ENCODE measurements at places on chromosomes 1 and 21. TPM values are rescaled to one million over a fixed set of nuclear protein-coding genes. Genes with fewer than 3 reads are reported as not detected.
A peak's percentile ranks its signal among the peaks of the same experiment; 100 is the strongest.

GRCh38 chr1:33957854-33958253 lies 94.0 kb downstream of the HMGB4 start:
- no peak overlapping the region for H3K4me3 ChIP-seq
- no peak overlapping the region for H3K27ac ChIP-seq
- no peaks in the 10 kb centered on the region for H3K36me3 ChIP-seq
- no peak for DNase-seq

DNA sequence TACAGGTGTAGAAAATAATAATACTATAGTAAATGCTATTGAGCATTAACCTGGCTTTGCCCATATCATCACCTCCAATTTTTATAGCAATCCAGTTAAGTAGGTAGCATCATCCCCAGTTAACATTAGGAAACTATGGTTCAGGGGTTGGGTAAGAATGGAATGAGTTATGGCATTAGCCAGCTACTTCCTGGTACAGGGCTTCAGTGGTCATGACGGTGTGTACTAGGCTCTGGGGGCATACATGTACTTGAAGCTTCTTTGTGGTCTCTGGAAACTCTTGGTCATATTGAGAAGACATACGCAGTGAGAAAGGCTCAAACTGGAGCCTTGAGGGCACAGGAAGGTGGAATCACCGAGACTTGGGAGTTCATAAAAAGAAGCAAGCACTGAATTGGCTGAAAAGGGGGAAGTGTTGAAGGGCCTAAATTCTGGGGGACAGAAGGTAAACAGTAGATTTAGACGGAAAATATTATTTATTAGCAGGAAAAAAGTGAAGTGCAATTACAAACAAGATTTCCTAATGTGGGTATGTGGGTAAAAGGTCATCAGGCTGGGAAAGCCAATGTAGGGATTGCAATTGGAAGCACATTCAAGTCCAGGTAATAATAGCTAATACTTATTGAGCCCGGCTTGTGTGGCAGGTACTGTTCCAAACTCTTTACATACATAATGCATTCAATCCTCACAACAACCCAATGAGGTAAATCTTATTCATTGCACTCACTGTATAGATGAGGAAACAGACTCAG lies 114.2 kb upstream of the ATP1A1 start:
- no peaks in the 10 kb centered on the region for H3K4me1 ChIP-seq
- H3K4me3 ChIP-seq, result no peak overlapping the region
- no peaks in the 10 kb centered on the region for H3K36me3 ChIP-seq
- no peaks in the 10 kb centered on the region for H3K27me3 ChIP-seq

DNA sequence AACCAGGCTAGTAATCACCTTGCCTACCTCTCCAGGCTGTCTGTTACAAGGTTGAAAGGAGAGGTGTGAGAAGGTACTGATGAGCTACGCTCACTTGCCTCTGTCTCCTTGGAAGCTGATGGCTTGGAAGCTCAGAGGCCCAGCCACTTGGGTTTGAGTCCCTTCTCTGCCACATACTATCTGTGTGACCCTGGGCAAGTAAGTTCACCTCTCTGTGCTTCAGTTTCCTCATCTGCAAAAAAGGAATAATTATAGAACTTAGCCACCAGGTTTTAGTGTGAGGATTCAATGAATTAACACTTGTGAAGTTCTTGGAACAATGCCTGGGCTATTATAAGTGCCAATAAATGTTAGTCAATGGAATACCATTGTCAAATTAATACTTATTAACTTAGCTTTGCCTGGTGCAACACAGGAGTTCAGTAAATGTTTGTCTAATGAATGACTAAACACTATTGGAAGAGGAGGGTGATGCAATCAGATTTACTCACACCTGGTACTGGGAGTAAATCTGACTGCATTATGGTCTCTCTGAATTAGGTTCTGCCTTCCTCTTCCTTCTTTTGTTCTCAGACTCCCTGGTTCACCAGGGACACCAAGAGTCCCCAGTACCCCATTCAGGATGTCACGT lies 55.5 kb downstream of the TRABD2B start:
- no peaks in the 10 kb centered on the region for H3K36me3 ChIP-seq
- H3K27me3 ChIP-seq, result no peaks in the 10 kb centered on the region
- peaks cover 9% of the 10 kb centered on the region for H3K4me1 ChIP-seq
- no peak overlapping the region for H3K4me3 ChIP-seq
- DNase-seq, result no peak

The TRAF3IP3 gene
- total RNA-seq, result 1.5 TPM

GRCh38 chr1:246203180-246203579 lies 303.9 kb downstream of the SMYD3 start:
- H3K4me3 ChIP-seq, result no peak overlapping the region
- no peak for DNase-seq
- no peaks in the 10 kb centered on the region for H3K4me1 ChIP-seq
- no peak overlapping the region for H3K27ac ChIP-seq

DNA sequence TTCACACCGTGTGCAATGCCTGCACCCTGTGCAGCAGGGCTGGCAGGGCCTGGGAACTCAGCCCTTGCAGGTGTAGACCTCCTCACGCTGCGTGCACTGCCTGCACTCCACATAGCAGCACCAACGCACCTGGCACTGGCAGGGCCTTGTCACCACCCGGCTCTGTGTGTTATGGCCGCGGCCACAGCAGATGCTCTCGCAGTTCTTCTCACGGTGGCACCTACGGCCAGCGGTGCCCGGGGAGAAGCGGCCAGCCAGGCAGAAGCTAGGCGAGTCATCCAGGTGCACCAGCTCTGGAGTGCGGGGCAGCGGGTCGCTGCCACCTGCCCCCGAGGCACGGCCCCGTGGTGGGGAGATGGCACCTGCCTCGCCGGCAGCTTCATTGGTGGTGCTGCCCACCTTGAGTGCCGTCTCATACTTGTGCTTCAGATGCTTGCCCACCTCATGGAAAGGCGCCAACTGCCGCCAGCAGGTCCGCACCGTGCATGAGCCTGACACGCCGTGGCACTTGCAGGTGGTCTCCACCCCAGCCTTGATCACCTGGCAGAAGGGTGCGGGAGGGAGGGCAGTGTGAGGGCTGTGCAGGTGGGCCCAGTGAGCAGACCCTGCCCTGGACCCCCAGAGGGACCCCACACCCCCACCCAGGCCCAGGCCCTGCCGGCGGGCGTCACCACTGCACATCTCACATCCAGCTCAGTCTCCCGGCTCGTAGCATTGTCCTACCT lies 26.1 kb downstream of the WNT9A start:
- no peaks in the 10 kb centered on the region for H3K36me3 ChIP-seq
- peak; percentile 66 for DNase-seq
- H3K4me1 ChIP-seq, result no peaks in the 10 kb centered on the region
- H3K4me3 ChIP-seq, result no peak overlapping the region
- H3K27ac ChIP-seq, result no peak overlapping the region
- H3K27me3 ChIP-seq, result no peaks in the 10 kb centered on the region

DNA sequence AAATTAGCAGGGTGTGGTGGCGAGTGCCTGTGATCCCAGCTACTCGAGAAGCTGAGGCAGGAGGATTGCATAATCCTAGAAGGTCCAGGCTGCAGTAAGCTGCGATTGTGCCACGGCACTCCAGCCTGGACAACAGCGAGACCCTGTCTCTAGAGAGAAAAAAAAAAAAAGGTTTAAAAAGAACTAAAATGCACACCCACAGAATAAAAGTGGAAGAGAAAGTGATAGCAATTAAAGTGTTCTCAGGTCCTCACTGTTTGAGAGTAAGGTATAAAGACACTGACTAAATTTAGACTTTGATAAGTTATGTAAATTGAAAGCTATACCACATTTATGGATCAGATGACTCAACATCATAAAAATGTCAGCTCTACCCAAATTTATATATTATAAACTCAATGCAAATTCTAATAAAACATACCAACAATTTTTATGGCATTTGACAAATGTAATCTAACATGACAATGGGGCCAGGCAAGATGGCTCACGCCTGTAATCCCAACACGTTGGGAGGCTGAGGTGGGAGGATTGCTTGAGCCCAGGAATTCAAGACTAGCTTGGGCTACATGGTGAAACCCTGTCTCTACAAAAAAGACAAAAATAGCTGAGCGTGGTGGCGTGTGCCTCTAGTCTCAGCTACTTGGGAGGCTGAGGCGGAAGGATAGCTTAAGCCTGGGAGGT lies 11.8 kb downstream of the ZBTB17 start:
- no peak overlapping the region for H3K27ac ChIP-seq
- H3K27me3 ChIP-seq, result no peaks in the 10 kb centered on the region
- peaks cover 7% of the 10 kb centered on the region for H3K4me1 ChIP-seq

The GJA4 gene
- total RNA-seq, result 1.5 TPM

- no peaks in the 10 kb centered on the region for H3K36me3 ChIP-seq
- no peak for DNase-seq
- no peak overlapping the region for H3K27ac ChIP-seq
- H3K27me3 ChIP-seq, result peaks cover 2% of the 10 kb centered on the region
- no peak overlapping the region for H3K4me3 ChIP-seq
Observed at GRCh38 chr1:203549309-203549708, 55.4 kb downstream of the OPTC start.

- no peaks in the 10 kb centered on the region for H3K36me3 ChIP-seq
- no peaks in the 10 kb centered on the region for H3K4me1 ChIP-seq
- no peak overlapping the region for H3K27ac ChIP-seq
- no peaks in the 10 kb centered on the region for H3K27me3 ChIP-seq
- DNase-seq, result no peak
- H3K4me3 ChIP-seq, result no peak overlapping the region
Observed at GRCh38 chr1:92419642-92420041, 67.1 kb downstream of the GFI1 start.

- no peaks in the 10 kb centered on the region for H3K27me3 ChIP-seq
- peaks cover 20% of the 10 kb centered on the region for H3K4me1 ChIP-seq
- no peaks in the 10 kb centered on the region for H3K36me3 ChIP-seq
- no peak overlapping the region for H3K27ac ChIP-seq
- H3K4me3 ChIP-seq, result no peak overlapping the region
- DNase-seq, result no peak
Observed at GRCh38 chr1:221725735-221726672, 15.9 kb downstream of the DUSP10 start.

The ACTA1 gene
- total RNA-seq, result not detected

GRCh38 chr1:101250656-101251272 lies 13.9 kb downstream of the S1PR1 start:
- DNase-seq, result no peak
- no peaks in the 10 kb centered on the region for H3K4me1 ChIP-seq
- no peak overlapping the region for H3K4me3 ChIP-seq
- no peaks in the 10 kb centered on the region for H3K36me3 ChIP-seq
- H3K27me3 ChIP-seq, result no peaks in the 10 kb centered on the region

The ADGRL2 gene
- total RNA-seq, result 21.3 TPM

DNA sequence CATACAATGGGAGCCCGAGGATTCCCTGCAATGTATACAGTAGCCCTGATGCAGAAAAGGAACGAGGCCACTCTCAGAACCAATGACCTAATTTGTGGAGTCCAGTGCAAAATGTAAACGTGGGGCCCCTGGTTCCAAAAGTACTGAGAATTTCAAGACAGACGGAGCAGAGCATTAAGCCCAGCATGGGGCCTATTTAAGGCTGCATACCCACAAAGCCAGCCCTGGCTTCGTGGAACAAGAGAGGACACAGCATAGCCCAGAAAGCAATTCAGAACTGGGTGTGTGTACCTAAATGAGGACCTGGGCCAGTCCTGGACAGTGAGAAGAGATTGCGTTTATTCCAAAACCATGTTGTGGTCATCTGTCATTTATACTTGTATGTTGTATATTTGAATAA lies 55.2 kb downstream of the MT1HL1 start:
- H3K4me3 ChIP-seq, result no peak overlapping the region
- H3K27ac ChIP-seq, result no peak overlapping the region
- no peaks in the 10 kb centered on the region for H3K36me3 ChIP-seq
- H3K4me1 ChIP-seq, result no peaks in the 10 kb centered on the region
- H3K27me3 ChIP-seq, result no peaks in the 10 kb centered on the region
- DNase-seq, result no peak

GRCh38 chr1:87273291-87273690 lies 55.4 kb upstream of the LMO4 start:
- H3K36me3 ChIP-seq, result no peaks in the 10 kb centered on the region
- no peak overlapping the region for H3K4me3 ChIP-seq
- H3K27me3 ChIP-seq, result no peaks in the 10 kb centered on the region
- H3K4me1 ChIP-seq, result no peaks in the 10 kb centered on the region
- H3K27ac ChIP-seq, result no peak overlapping the region

The CDA gene
- total RNA-seq, result 0.16 TPM

- H3K4me3 ChIP-seq, result no peak overlapping the region
- H3K27me3 ChIP-seq, result no peaks in the 10 kb centered on the region
- no peak overlapping the region for H3K27ac ChIP-seq
Observed at GRCh38 chr1:156262461-156263287, 14.8 kb upstream of the PAQR6 start.

GRCh38 chr1:183185941-183186490 lies at the start of gene LAMC2:
TSS of gene LAMC2 (plus strand) at chr1:183186264. CDS start at chr1:183186353, 89 bp downstream.
- DNase-seq, result peak; percentile 51
- peak within 1 kb of the TSS; percentile 5 for H3K4me3 ChIP-seq
- no peaks in the 10 kb centered on the region for H3K4me1 ChIP-seq
- H3K27me3 ChIP-seq, result no peaks in the 10 kb centered on the region
- H3K27ac ChIP-seq, result peak within 1 kb of the TSS; percentile 78

Data from pancreas (tissue), 10 donors.